ENCODE measurements at places on chromosomes 7 and 10.

DNA sequence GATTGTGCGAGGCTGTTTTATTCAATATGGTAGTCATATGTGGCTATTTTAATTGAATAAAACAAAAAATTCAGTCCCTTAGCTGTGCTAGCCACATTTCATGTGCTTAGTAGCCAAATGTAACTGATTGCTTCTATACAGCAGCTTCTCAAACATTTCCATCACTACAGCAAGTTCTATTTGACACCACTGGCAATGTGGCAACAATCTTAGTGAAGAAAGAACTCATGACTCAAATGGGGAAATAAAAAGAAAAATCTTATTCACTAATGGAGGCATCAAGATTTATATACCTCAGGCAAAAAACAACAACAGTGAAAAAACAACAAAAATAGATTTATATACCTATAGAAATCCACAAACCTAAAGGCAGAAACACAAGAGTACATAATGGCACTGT lies 17.9 kb downstream of the SEM1 start:
- no peak for DNase-seq

- DNase-seq: peak; percentile 79
Measured at GRCh38 chr10:71735709-71736569, 16.4 kb upstream of the C10orf105 start.

- no peak for DNase-seq
Measured at GRCh38 chr10:49152037-49152436, 18.2 kb upstream of the FAM170B start.

DNA sequence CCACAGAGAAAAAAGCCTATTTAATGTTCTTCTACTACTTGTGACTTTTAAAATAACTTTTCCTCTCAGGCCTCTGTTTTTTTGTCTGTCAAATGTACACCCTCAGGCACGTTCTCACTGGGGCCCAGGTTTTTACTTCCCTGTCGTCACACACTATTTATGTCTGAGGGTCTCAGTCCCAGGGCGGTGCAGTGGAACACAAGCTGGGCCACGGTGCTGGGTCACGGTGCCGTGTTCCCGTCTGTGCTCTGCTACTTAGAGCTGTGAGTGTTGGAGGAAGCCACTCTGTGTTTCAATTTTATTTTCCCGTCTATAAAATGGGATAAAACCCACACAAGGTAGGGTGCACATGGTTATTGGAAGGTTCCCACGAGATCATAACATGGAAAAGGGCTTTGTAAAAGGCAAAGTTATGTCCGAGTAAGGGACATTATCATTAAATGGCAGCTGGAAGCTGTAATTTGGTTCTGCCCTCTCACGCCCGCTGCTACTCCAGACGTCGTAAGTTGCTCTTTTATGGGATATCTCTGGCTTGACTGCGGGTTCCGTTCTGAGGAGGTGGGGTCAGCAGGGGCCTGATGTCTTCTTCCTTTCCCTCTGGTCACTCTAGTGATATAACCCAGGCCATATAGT lies 25.2 kb downstream of the ZNF775 start:
- DNase-seq: no peak

GRCh38 chr10:89553064-89553734 lies 17.8 kb upstream of the SLC16A12 start:
- no peak for DNase-seq

DNA sequence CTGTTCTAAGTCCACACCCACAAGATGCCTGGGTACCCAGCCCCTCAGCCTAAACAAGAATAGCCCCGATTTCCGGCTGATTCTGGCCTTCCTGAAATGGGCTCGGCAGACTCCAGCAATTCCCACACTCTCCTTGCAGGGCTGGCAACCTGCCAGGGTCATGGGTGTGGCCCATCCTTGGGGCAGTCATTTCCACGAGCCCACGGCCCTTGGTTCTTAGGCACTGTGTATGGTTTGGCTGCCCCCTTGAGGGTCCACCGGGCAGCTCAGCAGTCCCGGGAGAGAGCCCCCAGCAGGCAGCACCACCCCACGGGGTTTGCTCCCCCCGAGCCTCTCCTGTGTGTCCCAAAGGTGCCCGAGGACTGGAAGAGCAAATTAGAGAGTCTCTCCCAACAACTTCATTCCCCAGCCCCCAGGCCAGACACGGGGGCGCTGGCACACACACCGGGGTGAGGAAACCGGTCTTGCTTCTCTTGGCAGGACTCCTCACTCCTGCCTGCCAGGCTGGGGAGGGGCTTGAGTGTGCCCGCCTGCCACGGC lies 142.2 kb downstream of the EMX2 start:
- DNase-seq: no peak

GRCh38 chr7:18778594-18778993 lies 283.0 kb downstream of the HDAC9 start:
- no peak for DNase-seq

DNA sequence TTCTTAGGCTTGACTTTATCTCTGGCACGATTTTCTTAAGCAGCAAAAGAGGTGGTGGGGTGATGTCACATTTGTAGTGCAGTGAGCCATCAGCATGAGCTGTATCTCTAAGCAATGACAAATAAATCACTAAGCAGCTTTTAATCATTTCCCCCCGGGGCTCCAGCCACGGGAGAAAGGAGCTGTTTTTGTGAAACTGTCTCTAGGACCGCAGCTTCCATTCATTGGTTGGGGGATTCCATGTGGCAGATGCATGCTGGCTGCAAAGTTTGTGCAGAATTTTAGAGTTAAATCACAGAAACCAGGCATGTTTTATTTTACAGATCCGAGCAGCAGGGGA lies 464 bp downstream of the KIAA1217 start:
- DNase-seq: peak; percentile 10

DNA sequence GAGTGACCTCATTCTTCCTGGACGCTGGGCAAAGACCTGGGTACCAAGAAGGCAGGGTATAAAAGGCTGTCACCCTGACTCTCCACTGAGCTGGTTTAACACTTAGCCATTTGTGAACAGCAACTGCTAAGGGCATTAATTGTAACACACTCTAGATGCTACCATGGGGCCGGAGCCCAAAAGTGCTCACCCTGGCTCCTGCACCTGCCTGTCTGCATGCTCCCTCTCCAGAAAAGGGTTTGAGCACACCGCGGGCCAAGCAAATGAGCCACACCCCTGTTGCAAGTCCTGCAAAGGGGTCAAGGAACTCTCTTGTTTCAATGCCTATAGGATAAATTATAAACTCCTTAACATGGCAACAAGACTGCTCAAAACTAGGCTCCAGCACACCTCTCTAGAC lies 114.8 kb downstream of the TEX36 start:
- DNase-seq: no peak

GRCh38 chr7:157537056-157537455 lies 200.3 kb downstream of the DNAJB6 start:
- no peak for DNase-seq

DNA sequence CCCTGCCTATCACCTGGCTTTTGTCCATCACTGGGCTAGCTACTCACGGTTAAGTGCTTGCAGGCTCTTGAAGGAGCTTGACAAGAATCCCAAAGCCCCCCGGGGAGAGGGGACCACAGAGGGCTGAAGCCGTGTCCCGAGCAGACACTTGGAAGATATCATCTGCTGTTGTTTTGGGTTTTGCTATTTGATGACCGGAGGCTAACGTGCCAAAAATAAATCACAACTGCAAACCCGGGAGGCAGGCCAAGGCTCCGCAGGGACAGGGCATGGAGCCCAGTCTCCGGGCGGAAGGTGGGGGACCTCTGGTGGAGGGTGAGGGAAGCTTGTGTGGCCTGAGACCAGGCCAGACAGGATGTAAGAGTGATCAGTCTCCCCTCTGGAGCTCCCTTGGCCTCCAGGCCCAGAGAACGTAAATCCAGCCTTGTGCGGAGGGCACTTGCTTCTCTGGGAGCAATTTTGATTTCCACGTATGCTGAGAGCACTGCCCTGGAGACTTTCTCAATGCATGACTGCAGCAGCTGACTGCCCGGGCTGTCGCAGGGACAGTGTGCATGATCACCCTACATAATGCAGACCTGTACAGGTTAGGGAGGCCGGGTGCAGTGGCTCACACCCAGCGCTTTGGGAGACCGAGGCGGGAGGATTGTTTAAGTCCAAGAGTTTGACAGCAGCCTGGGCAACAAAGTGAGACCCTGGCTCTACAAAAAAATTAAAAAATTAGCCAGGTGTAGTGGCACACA lies at the start of gene PHKG1:
Gene PHKG1 (minus strand): TSS at position 164 of the 743 bp plus-strand sequence. CDS start 4,011 bp downstream, outside the sequence.
- DNase-seq: no peak

DNA sequence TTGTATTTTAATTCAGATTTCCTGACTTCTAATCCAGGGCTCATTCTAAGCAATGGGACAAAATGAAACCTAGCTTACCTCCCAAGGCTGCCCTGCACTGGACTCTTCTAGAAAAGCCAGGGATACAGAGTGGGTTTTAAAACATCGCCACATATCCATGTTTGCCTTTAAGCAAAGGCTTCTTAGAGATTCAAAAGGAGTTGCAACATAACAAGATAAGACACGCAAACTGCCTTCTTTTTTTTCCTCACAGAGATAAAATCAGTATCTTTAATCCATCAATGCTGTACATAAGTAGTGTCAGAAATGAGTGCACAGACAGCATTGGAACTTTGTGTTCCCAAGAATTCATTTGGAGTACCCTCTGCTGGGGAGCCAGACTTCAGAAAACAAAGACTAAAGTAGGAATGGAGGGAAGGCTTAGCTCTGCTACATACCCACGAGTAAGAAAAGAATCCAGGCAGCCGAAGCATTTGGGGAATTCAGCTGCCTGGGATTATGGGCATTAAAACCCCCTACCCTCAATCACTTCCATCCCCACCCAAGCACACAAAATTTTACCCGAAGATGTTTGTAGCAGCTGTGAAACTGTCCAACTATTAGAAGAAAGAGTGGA lies 427.8 kb downstream of the ARL4A start:
- DNase-seq: no peak

- no peak for DNase-seq
Measured at GRCh38 chr10:70890917-70891431, 2.6 kb upstream of the PCBD1 start.

- DNase-seq: no peak
Measured at GRCh38 chr7:41917-42565, 150.3 kb upstream of the FAM20C start.

DNA sequence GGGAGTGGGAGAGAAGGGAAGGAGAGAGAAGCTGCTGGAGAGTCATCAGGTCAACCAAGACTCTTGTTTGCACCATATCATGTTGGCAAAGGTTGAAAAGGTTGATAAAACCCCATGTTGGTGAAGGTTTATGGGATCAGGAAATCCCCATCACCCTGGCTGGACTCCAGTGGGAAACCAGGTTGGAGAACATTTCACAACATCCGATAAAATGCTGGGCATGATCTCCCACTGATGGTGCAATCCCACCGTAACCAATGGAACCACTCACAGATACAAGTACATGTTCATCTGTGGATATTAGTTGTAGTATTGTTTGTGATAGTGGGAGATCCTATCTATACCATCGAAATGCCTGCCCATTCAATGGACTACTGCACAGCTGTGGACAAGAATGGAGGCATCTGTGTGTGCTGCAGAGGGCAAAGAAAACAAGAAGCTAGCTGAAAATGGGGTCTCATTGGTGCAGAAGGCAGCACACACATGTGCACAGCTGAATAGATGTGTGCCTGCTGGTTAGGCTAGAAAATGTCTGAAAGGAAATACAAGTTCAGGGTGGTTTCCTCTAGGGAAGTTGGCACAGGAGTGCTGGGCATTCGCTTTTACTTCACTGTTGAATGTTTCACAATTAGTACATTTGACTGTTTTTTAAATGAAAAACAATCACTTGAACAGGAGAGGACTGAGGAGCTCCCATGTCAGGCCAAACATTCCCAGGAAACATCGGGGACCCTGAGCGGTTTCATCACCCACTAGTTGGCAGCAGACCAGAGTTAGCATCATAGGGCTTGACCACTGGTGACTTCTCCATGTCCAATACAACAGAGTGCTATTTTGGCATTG lies 80.4 kb upstream of the MGMT start:
- no peak for DNase-seq

- no peak for DNase-seq
Measured at GRCh38 chr10:89613582-89613981, 31.5 kb downstream of the PANK1 start.

DNA sequence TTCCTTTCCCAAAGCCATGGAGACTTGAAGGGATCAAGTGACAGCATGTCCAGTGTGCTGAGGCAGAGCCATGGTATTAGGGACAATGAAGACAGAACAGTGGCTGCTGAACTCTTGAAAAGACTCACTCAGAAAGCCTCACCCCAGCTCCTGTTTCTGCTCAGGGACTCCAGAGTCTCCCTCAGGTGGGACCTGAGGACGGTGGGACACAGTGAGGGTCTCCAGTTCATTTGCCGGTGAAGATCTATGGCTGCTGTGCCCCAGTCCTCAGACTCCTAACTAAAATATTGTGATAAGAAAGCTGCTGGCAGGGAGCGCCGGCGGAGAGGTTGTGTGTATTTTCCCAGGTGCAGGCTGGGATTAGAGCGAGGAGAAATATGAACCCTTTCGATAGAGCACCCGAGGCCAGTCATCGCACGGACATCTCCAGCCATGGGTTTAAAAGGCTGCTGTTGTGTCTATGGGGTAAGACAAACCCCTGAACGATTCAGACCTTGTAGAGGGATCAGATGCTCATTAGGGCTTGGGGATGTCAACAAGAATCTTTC lies 57.2 kb downstream of the C7orf25 start:
- DNase-seq: no peak

DNA sequence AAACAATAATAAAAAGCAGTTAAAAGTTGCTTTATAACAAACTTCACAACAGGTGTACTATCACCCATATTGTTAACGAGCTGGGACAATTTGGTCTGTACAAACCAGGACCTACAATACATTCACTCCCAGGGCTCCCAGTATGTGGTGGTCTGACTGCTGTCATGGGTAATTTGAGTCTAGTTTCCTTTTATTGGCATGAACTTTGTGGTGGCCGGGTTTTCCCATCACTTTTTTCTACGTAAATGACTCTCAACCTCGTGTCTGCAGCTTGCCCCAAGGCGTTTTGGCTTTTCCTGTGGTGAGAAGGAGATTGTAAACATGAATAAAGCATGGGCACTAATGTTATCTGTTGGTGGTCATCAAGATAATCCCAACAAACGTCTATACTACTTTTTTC lies 118.7 kb upstream of the CDK6 start:
- no peak for DNase-seq

DNA sequence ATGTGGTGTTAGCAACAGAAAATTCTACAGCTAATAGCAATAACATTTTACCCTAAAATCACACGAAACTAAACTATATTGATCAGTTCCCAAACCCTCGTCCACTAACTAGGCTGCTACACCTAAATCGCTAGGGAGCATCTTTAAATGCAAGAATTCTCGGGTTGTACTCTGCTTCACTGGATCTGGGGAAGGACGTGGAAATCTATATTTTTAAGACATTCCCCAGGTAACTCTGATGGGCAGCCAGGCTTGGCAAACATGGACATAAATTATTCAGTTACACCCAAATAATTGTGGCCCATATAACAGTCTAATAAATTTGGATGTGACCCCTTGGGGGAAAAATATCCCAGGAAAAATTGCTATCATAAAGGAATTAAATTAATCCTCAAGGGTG lies 36.3 kb upstream of the NFE2L3 start:
- no peak for DNase-seq

DNA sequence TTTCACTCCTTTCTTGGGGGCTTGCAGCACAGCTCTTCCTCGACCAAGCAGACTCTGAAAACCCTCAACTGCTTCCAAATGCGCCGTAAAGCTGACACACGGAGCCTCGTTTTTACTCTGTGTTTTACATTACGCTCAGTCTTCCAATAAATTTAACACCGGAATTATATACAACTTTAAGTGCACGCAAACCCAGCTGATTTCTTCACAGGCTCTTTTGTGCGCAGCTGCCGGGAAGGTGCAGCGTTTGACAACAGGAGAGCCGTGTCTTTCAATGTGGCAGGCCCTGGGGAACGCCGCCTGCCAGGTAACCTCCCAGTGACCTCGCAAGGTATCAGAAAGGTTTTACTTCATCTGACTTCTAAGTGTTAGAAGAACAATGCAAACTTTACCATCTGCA lies 35.0 kb downstream of the GFRA1 start:
- DNase-seq: no peak

- DNase-seq: peak; percentile 66
Measured at GRCh38 chr10:68988530-68989316, at the start of gene KIFBP. TSS of gene KIFBP (plus strand) at chr10:68988803. CDS start at chr10:68988833, 30 bp downstream.

All from T-helper 1 cell (primary cell).